NCI-H446 treated with DMSO at 0.1 percent for 48 hours (cell line): ENCODE measurements at places on chromosomes 6 and 20.

GRCh38 chr6:26193467-26194328, 106.5 kb downstream of the HFE start:
- no peak for DNase-seq

GRCh38 chr20:48910347-48910781, 11.1 kb upstream of the ARFGEF2 start:
- no peak for DNase-seq

- DNase-seq = no peak
Measured at GRCh38 chr6:3648724-3649123, 102.8 kb downstream of the PXDC1 start.

DNA sequence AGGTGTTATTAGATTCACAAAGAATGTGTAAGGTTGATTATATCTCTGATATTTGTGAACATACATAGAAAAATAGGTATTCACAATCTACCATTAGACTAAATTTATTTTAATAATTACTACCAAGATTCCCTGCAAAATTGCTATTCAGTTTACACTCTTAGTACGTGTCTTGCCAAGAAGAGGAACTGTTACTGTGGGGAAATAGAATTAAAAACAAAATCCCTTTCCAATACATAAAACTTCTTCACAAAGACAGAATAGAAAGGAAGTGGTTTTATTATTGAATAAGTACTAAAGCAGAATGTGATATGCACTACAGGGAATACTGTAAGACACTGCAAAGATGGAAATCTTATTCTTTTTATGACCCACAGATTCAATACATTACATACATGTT, 17.0 kb downstream of the RAB32 start:
- no peak for DNase-seq

GRCh38 chr6:94045099-94045829, 625.9 kb upstream of the EPHA7 start:
- DNase-seq = no peak

DNA sequence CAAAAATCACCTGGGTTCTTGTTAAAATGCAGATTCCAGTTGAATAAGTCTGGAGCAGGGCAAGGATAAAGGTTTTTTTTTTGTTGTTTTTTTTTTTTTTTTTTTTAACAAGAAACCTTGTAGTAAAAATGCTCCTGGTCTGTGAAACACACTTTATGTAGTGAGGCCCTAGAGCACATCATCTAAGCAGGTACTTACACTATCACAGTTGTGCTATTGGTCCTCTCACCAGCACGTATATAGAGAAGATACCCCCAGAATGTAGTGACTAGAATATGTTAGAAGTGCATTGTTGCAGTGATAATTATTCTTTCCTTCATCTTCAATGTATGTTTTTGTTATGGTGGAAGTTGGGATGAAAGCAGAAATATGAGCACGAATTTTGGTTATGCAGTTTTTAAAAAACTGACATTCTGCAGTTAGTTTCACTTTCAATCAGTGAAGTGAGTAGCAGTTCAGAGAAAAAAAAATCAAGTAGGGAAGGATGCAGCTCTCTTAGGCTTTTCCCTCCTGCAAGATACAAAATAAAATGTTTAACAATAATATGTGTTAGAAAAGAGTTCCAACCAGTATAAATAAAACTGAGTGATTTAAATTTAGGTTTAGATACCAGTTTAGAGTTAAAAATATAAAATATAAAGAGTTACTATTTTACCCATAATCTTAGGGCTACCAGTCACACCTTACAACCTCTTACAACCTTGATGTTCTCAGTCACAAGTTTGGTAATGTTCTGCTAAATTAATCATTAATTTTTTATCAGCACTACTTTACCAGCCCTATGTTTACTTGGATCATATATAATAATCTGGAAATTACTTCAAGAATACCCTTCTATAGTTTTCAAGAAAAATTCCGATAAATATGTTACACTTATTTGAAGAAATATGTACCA, 9.2 kb upstream of the DEFB113 start:
- no peak for DNase-seq

DNA sequence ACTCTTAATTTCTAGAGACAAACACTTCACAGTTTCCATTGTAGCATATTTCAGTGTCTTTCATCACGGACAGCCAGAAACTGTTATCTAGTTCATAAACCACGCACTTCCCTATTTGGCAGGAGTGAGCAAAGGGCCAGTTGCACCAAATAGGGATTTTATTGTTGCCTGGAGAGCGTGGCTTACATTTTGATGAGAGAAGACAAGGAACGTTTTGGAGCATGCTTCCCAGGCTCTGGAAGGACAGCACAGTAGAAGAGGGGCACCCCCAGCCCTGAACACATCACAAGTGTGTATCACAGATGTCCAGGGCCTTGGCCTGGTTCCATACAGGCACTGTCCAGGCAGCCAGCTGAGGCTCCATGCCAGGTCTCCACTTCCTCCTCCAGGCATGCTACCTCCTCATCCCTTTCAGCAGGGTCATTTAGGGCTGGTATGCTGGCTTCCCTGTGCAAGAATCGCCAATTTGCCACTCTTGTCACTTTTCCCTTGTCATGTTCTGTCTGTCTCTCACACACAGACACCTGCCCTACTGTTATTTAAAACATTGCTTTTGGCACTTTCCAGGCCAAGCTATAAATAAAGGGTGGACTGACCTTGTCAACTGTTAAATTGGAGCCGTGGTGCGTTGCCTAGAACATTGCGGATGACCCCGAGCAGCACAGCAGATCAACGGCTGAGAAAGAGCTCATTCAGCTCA, 235.0 kb upstream of the GMDS start:
- DNase-seq = no peak

GRCh38 chr6:151690768-151691562, 116.5 kb upstream of the ESR1 start:
- DNase-seq = no peak

DNA sequence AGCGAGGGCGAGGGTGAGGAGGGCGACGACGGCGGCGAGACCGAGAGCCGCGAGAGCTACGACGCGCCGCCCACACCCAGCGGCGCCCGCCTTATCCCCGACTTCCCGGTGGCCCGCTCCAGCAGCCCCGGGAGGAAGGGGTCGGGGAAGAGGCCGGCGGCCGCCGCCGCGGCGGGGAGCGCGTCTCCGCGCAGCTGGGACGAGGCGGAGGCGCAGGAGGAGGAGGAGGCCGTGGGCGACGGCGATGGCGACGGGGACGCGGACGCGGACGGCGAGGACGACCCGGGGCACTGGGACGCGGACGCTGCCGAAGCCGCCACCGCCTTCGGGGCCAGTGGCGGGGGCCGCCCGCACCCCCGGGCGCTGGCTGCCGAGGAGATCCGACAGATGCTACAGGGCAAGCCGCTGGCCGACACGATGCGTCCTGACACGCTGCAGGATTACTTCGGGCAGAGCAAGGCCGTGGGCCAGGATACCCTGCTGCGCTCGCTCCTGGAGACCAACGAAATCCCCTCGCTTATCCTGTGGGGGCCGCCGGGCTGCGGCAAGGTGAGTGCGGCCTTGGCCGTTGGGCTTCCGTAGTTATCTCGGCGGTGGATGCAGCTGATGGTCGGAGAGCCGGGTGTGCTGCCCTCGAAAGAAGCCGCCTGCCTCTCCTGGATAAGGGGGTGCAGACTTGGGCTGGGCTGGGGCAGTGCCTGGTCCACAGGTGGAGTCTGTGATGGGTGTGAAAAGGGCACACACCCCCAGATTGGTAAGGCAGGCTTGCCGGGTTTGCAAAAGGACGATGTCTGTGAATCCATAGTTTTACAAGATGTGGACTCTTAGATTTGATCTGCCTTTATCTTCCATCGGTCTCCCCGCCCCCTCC, 938 bp downstream of the WRNIP1 start:
- DNase-seq = no peak

GRCh38 chr6:131042664-131043063, 20.4 kb downstream of the EPB41L2 start:
- no peak for DNase-seq

DNA sequence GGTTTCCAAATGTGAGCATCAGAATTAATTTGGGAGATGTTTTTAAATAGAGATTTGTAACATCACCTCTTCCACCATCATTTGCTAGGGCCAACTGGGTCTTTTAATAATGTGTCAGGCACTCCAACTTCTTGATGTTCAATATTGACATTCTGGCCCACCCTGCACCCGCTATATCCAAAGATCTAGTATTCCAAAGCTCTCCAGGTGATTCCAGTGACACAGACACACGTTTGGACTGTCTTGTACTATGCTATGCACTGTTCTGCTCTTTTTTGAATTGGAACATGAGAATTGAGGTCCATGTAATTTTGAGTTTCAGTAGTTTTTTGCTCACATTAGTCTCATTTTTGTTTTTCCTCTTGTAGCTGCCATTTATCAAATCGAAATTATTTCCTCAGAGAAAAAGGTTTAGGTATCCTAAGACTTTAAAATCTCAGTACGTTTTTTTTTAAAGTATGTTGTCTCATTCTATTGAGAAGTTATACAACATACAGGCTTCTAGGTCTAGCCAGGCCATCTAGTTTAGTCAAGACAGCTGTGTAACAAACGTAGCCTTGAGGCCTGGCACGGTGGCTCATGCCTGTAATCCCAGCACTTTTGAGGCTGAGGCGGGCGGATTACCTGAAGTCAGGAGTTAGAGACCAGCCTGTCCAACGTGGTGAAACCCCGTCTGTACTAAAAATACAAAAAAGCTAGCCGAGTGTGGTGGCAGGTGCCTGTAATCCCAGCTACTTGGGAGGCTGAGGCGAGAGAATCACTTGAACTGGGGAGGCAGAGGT, 3.1 kb downstream of the BICRAL start:
- DNase-seq = no peak

- no peak for DNase-seq
Measured at GRCh38 chr6:2715737-2716136, 35.0 kb downstream of the MYLK4 start.

DNA sequence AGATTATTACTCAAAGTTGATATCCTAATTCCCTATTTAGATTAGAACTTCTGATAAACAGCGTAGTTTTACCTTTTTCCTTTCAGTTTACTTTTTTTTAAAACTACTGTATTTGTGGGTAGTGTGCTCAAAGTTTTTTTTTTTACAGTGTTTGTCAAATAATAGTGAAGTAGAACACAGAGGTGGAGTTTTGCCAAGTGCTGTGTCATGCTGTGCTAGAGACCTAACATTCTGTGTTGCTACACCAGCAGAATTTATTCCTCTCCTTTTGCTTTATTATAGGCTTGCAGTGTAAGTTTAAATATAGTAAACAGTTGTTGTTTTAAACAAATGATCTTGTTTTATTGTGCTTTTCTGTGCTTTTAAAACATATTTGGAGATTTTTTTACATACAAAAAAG, 125.4 kb downstream of the HIVEP1 start:
- DNase-seq = no peak

GRCh38 chr6:38492031-38492430, 147.7 kb downstream of the BTBD9 start:
- DNase-seq = no peak

DNA sequence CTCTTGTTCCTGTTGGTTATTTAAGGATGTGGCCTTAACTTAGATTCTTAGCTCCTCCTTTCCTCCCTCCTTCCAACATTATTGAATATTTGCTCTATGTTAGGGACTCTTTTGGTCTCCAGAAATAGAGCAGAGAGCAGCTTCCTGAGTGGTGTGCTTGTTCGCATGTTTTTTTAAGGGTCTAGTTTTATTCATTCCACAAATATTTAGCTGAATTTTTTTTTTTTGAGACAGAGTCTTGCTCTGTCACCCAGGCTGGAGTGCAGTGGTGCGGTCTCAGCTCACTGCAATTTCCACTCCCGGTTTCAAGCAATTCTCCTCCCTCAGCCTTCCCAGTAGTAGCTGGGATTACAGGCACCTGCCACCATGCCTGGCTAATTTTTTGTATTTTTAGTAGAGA, 169.2 kb downstream of the ZFAND3 start:
- DNase-seq = no peak
